ENCODE measurements at places on chromosomes 6 and 20. TPM values are rescaled to one million over a fixed set of nuclear protein-coding genes. Genes with fewer than 3 reads are reported as not detected.
A peak's percentile ranks its signal among the peaks of the same experiment; 100 is the strongest.

DNA sequence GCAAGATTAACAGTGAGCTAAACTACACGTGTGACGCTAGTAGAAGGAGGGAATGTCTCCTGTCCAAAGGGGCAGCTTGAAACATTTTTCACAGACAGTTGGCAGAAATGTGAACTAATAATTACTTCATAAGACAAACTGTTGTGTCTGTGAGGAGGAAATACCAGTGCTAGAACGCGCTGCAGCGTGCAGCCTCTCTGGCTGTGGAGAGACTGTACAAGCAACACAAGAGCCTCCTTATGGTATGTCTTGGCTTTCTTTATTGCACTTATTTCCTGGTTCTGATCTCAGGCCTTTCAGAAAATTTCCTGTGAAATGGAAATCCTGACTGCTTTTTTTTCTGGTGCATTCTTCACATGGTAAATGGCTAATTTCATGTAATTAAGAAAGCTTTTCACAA, 25.3 kb upstream of the TIAM2 start:
- DNase-seq = no peak
- no peaks in the 10 kb centered on the region for H3K4me1 ChIP-seq
- H3K4me3 ChIP-seq = no peak overlapping the region
- no peak overlapping the region for H3K27ac ChIP-seq
- H3K27me3 ChIP-seq = no peaks in the 10 kb centered on the region
- no peaks in the 10 kb centered on the region for H3K36me3 ChIP-seq

- H3K27me3 ChIP-seq = no peaks in the 10 kb centered on the region
- peak overlapping the region; percentile 92 for H3K27ac ChIP-seq
- peak; percentile 5 for DNase-seq
- H3K4me1 ChIP-seq = peaks cover 17% of the 10 kb centered on the region
Observed at GRCh38 chr6:113971741-113972140, 793 bp upstream of the HDAC2 start.

DNA sequence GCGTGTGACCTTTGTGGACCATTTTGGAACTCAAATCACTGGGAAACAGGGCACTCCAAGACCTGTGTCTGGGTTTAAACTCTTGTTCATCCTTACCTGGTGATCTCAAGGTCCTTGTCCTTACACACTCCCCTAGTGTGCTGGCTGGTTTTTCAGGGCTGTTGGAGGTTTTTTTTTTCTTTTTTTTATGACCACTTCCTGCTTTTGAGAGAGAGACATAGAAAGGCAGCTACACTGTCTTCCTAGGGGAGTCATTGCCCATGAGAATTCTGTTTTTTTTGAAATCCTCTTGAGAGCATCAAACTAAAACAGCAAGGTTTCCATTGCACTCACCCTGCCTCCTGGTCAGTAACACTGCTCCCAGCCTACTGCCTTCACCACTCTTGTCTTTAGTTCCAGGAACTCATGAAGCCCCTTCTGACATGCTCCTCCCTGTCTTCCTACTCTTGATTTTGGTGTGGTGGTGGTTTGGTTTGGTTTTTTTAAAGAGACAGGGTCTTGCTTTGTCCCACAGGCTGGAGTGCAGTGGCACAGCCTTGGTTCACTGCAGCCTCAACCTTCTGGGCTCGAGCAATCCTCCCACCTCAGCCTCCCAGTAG, 28.6 kb downstream of the PRPH2 start:
- peaks cover 16% of the 10 kb centered on the region for H3K4me1 ChIP-seq
- H3K36me3 ChIP-seq = peaks cover 7% of the 10 kb centered on the region
- H3K27me3 ChIP-seq = no peaks in the 10 kb centered on the region
- DNase-seq = no peak
- H3K27ac ChIP-seq = peak overlapping the region; percentile 31

GRCh38 chr6:140816681-140817080, 1316.0 kb upstream of the GJE1 start:
- H3K27ac ChIP-seq = no peak overlapping the region
- H3K4me3 ChIP-seq = no peak overlapping the region
- no peaks in the 10 kb centered on the region for H3K27me3 ChIP-seq
- H3K4me1 ChIP-seq = no peaks in the 10 kb centered on the region
- no peaks in the 10 kb centered on the region for H3K36me3 ChIP-seq
- no peak for DNase-seq

- peaks cover 83% of the 10 kb centered on the region for H3K4me1 ChIP-seq
- peak overlapping the region; percentile 69 for H3K27ac ChIP-seq
- H3K27me3 ChIP-seq = no peaks in the 10 kb centered on the region
- peak overlapping the region; percentile 3 for H3K4me3 ChIP-seq
- no peak for DNase-seq
Observed at GRCh38 chr6:111837641-111838500, 35.4 kb downstream of the FYN start.

DNA sequence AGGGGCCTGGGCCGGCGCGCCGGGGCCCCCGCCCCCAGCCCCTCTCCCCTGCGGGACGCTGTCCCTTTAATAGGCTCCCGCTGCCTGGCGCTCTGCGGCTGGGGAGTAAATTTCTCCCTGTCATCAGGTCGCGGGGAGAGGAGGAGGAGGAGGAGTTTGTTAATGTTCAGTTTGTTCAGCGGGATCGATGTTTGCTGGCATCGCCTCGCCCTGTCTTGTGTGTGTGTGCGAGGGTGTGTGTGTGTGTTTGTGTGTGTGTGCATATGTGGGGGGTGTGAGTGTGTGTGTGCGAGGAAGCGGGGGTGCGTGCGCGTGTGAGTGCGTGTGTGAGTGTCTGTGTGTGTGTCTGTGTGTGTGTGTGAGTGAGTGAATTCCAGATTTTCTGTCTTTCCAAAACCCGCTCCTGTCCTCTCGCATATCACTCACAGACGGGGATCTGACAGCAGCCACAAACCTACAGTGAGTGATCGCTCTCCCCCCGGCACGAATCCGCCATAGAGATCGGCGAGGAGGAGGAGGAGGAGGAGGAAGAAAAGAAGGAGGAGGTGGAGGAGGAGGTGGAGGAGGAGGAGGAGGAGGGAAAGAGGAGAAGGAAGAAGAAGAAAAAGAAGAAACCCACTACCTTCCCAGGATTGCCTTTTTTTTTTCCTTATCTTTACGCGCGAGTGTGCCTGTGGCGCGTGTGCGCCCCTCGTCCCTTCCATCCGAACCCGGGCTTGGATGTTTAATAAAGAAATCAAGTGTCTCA, at the start of gene TSHZ2:
Gene TSHZ2, plus strand, starts transcription at position 169 of the 748 bp plus-strand sequence. CDS start 936 bp downstream, outside the sequence.
- peak within 1 kb of the TSS; percentile 65 for H3K4me3 ChIP-seq
- H3K27me3 ChIP-seq = peaks cover 3% of the 10 kb centered on the region
- peak; percentile 70 for DNase-seq
- H3K27ac ChIP-seq = peak within 1 kb of the TSS; percentile 97
- H3K36me3 ChIP-seq = peaks cover 6% of the 10 kb centered on the region

DNA sequence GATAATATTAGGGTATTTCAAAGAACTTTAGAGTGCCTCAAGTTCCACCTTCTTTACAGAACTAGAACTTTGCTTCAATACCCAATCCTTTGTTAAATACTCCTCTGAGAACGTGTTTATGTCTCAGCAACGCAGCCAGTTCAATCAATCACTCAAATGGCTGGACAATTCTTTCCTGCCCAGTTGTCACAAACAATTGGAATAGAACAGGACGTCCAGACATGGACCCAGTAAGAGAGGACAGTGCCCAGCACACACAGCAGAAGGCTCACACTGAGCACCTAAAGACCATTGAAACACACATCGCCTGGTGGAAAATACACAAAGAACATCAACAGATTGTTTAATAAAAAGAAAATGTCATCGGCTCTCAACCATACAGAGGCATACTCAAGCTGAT, 140.6 kb downstream of the TTLL2 start:
- no peak overlapping the region for H3K27ac ChIP-seq
- no peak overlapping the region for H3K4me3 ChIP-seq
- no peak for DNase-seq
- no peaks in the 10 kb centered on the region for H3K4me1 ChIP-seq

DNA sequence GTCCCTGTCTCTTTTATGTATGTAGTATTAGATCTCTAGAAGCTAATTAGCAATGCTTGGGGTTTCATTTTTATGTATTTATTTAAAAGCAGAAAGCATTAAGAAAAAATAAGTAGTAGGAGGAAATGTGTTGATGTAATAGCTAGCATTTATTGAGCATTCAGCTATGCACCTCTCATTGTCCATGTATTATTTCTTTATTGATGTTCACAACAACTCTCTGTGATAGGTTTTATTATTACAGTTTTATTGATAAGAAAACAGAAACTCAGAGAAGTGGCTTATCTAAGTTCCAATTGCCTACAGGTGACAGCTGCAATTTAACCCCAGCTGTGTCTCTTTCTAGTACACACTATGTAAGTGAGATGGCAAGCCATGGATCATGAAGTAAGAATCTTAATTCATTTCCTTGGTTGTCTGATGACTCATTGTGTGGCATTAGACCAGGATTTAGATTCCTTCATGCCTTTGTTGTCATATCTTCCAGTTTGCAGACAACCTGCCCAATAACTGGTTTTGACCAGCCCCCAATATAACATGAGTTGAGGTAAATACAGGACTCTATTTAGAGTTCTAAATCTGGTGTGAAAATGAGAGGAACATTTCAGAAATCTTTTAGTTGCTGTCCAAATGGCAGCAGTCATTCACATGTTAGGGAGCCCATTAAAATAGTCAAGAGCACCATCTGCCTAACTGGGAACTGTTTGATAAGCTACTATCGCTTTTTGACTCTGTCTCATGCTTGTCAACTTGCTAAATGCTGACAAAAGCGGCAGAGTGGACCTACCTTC, 170.8 kb upstream of the PHACTR1 start:
- DNase-seq = no peak
- H3K27ac ChIP-seq = no peak overlapping the region
- H3K4me1 ChIP-seq = no peaks in the 10 kb centered on the region
- H3K36me3 ChIP-seq = no peaks in the 10 kb centered on the region

GRCh38 chr6:72748759-72749158, 126.9 kb downstream of the KCNQ5 start:
- H3K27ac ChIP-seq = no peak overlapping the region
- no peak for DNase-seq
- no peak overlapping the region for H3K4me3 ChIP-seq
- no peaks in the 10 kb centered on the region for H3K36me3 ChIP-seq

DNA sequence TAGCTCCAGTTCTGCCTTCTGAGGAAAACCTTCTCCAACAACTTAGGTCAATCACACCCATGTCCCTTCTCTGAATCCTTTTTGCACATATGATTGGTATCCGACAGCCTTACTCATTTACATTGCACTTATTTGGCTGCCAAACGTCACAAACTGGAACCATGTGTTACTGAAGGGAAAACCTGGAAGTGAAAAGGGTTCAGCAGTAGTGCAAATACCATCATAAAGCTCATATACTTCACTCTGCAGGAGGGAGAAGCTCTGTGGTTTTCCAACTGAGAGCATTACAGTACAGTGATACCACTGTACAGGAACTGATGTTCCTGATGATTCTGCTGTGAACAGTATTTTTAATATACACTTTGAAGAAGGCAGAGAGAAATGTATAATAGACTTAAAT, 87.8 kb downstream of the SLC16A10 start:
- DNase-seq = no peak

DNA sequence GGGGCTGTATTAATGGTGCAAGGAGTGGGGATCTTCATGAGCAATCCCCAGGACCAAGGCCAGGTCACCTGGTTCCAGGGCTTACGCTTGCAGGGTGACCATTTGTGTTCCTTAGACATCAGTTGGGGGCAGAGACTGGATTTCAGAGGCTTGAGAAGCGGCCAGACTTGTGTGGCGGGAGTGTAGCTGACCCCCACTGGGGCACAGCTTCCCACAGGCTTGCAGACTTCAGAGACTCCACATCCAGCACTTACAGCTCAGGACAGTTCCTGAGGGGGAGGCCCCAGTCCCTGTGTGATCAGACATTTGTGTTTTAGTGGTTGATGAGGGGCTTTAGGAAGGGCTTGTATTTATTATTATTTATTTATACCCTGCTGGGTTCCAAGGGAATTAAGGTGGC, 15.3 kb downstream of the TJAP1 start:
- no peaks in the 10 kb centered on the region for H3K27me3 ChIP-seq
- no peaks in the 10 kb centered on the region for H3K36me3 ChIP-seq
- H3K27ac ChIP-seq = no peak overlapping the region
- H3K4me3 ChIP-seq = no peak overlapping the region
- no peak for DNase-seq

- H3K27ac ChIP-seq = no peak overlapping the region
- H3K4me3 ChIP-seq = no peak overlapping the region
- no peaks in the 10 kb centered on the region for H3K36me3 ChIP-seq
- H3K27me3 ChIP-seq = no peaks in the 10 kb centered on the region
- no peaks in the 10 kb centered on the region for H3K4me1 ChIP-seq
- DNase-seq = no peak
Observed at GRCh38 chr6:141938664-141939063, 194.1 kb upstream of the GJE1 start.

GRCh38 chr6:64482631-64483030, 847.0 kb downstream of the PHF3 start:
- H3K4me3 ChIP-seq = no peak overlapping the region
- DNase-seq = no peak
- no peaks in the 10 kb centered on the region for H3K27me3 ChIP-seq

DNA sequence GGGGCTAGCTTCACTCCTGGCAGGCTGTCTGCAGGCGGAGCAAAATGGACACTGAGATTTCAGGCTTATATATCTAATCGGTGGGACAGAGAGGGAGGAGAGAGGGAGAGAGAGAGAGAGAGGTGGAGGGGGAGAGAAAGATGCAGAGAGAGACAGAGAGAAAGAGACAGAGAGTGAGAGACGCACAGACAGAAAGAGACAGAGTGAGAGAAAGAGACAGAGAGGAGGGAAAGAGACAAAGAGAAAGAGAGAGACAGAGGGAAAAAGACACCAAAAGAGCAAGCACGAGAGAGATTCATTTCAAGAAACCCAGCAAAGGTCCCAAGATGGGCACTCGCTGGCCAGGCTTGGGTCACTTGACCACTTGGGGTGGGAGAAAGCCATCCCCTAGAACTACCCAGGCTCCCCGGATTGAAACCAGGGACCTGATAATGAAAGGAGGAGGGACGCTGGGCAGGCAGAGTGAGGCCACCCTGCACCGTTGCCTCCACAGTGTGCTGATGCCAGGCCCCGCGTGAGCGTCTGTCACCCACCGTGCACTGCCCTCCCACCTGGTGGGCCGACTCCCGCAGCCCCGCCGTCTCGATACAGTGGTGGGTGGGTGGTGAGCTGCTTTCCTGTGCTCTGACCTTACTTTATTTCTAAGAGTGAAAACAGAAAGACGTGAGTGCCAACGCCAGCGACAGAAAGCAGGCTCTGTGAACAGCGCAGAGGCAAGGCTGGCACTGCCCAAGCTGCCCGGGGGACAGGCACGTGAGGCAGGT, 67.9 kb upstream of the SLCO4A1 start:
- no peaks in the 10 kb centered on the region for H3K4me1 ChIP-seq
- DNase-seq = no peak
- H3K27ac ChIP-seq = no peak overlapping the region
- no peaks in the 10 kb centered on the region for H3K36me3 ChIP-seq
- H3K27me3 ChIP-seq = no peaks in the 10 kb centered on the region
- H3K4me3 ChIP-seq = no peak overlapping the region

The MYL9 gene
- total RNA-seq = not detected

The SH3BGRL2 gene
- 0.17 TPM for total RNA-seq

The SAPCD1 gene
- 3.1 TPM for total RNA-seq

The FAM229B gene
- 2.5 TPM for total RNA-seq

The RPS6KA2 gene
- total RNA-seq = 6.6 TPM

The SRSF12 gene
- total RNA-seq = 0.56 TPM

The BFSP1 gene
- not detected for total RNA-seq

The SLC17A3 gene
- not detected for total RNA-seq

The HSPA12B gene
- not detected for total RNA-seq

The SPDEF gene
- total RNA-seq = not detected

The AGER gene
- 92.2 TPM for total RNA-seq
